Activated B cell treated with CpG ODN at 0.5 μM for 24 hours (primary cell): ENCODE measurements at places on chromosomes 5 and 9.

DNA sequence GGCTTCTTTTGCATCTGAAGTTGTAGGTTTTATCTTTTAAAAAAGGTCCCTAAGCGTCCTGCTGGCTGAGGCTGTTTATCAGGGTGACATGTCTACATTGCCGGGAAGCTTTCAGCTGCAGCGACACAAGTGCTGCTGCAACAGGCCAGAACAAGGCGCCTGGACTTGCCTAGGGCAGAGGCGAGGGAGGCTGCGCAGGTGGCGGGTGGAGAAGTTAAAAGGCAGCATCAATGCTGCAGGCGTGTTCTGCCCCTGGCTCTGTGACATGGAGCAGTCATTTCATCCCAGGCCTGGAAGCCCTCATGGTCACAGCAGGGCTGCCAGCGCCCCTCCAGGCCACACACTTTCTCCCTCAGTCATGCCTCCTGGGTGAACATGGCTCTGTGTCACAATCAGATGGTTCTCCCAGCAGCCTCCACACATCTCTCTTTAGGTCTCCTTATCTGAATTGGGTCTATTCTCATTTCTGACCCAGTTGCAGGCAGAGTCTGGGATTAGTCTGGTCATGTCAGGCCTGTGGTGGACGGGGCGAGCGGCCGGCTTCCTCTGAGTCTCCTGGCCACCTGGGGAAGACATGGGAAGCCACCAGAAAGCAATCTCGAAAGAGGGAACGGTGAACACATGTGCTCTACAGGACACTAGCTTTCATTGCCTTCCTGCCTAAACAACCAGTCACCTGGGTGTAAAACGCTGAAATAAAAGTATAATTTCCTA, 41.3 kb downstream of the IRX2 start:
- no peaks in the 10 kb centered on the region for H3K27me3 ChIP-seq
- H3K27ac ChIP-seq: no peak overlapping the region
- H3K4me3 ChIP-seq: no peak overlapping the region
- H3K4me1 ChIP-seq: no peaks in the 10 kb centered on the region

DNA sequence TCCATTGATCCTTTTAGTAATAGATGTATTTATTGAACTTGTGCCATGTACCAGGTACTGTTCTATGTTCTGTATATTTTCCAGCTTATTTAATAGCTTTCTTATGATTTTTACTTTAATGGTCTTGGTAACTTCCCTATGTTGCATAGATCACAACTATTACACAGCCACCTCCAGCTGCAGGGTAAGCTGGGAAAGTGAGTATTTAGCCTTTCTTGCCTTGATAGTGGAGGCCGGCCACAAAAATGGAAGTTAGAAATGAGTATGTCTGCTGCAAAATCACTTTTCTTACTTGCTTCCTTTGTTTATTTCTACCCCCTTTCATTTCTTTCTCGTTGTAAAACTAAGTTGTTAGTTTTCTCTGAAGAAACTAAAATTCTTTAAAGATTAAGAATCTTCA, 43.1 kb upstream of the ANKDD1B start:
- no peak for DNase-seq
- no peak overlapping the region for H3K4me3 ChIP-seq
- peaks cover 38% of the 10 kb centered on the region for H3K36me3 ChIP-seq
- H3K27me3 ChIP-seq: no peaks in the 10 kb centered on the region
- peak overlapping the region; percentile 88 for H3K27ac ChIP-seq

GRCh38 chr9:118692613-118693012, 676.6 kb downstream of the BRINP1 start:
- no peaks in the 10 kb centered on the region for H3K4me1 ChIP-seq
- H3K27me3 ChIP-seq: no peaks in the 10 kb centered on the region
- H3K27ac ChIP-seq: no peak overlapping the region
- H3K4me3 ChIP-seq: no peak overlapping the region
- H3K36me3 ChIP-seq: no peaks in the 10 kb centered on the region
- DNase-seq: no peak

- no peaks in the 10 kb centered on the region for H3K4me1 ChIP-seq
- H3K27ac ChIP-seq: no peak overlapping the region
- H3K27me3 ChIP-seq: peaks cover 8% of the 10 kb centered on the region
- H3K36me3 ChIP-seq: no peaks in the 10 kb centered on the region
These were observed 284.4 kb upstream of the RFX3 start for GRCh38 chr9:3810231-3810630.

DNA sequence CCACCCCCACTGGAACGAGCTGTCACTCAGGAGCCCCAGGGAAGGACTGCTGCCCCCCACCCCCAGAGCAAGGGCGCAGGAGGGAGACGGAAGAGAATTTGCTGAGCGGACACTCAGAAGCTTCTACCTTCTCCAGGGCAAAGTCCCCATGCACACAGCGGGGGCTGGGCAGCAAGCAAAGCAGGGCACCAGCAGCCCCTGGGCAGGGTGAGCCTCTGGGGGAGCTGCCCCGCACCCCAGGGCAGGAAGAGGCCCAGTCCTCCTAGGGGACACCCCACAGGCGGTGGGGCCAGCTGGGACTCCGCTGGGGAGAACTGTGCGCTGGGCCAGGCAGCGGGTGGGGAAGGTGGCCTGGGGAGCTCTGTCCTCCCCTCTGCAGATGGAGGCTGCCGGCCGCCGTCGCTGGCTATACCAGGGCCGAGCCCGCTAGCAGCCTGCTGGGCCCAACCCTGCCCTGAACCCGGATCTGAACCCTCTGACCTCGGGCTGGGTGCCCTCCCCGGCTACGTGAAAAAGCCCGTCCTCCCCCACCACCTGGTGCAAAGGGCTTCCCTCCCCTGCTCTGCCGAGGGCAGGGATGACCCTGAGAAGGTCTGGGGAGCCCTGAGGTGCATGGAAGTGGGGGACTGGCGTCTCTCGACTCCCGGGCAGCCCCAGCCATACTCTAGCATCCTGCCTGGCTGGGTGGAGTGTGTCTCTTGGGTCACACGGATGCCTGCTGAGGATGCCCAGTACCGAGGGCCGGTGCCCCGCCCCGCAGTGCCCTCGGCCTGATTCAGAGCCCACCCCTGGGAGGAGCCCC, 597 bp upstream of the SLC34A3 start:
- H3K36me3 ChIP-seq: no peaks in the 10 kb centered on the region
- peaks cover 18% of the 10 kb centered on the region for H3K4me1 ChIP-seq
- H3K27ac ChIP-seq: no peak overlapping the region
- no peak overlapping the region for H3K4me3 ChIP-seq

DNA sequence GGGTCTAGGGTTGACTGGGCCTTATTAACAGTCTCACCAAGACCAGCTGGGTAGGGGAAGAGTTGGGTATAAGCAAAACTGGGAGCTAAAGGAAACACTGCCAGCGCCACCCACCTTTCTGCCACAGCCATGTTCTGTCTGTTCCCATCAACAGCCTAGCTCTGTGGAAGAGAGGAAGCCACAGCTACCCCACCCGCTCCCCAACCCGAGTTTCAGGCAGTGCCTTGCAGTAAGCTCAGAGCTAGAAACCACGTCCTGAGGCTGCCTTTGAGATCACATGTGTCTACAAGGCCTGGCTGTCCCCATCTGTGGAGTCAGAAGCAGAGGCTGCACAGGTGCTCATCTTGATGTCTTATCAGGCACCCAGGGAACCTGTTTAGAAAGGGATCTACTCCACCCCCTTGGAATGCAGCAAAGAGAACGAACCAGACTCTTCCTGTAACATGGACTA, 15.3 kb downstream of the HNRNPH1 start:
- no peaks in the 10 kb centered on the region for H3K4me1 ChIP-seq
- H3K27ac ChIP-seq: no peak overlapping the region
- H3K27me3 ChIP-seq: no peaks in the 10 kb centered on the region
- DNase-seq: no peak
- no peak overlapping the region for H3K4me3 ChIP-seq

GRCh38 chr5:158679221-158679641, 420.5 kb downstream of the EBF1 start:
- DNase-seq: no peak
- peaks cover 28% of the 10 kb centered on the region for H3K4me1 ChIP-seq
- no peak overlapping the region for H3K27ac ChIP-seq

GRCh38 chr5:93681432-93681831, 60.0 kb downstream of the POU5F2 start:
- no peak overlapping the region for H3K27ac ChIP-seq
- H3K36me3 ChIP-seq: peaks cover 13% of the 10 kb centered on the region
- peaks cover 7% of the 10 kb centered on the region for H3K4me1 ChIP-seq
- H3K4me3 ChIP-seq: no peak overlapping the region
- no peaks in the 10 kb centered on the region for H3K27me3 ChIP-seq
- DNase-seq: no peak

- H3K27ac ChIP-seq: no peak overlapping the region
- no peak overlapping the region for H3K4me3 ChIP-seq
- no peak for DNase-seq
These were observed 157.3 kb upstream of the S1PR3 start for GRCh38 chr9:88833946-88834345.

GRCh38 chr9:7246917-7247522, 489.2 kb downstream of the KDM4C start:
- H3K36me3 ChIP-seq: no peaks in the 10 kb centered on the region
- no peak overlapping the region for H3K27ac ChIP-seq
- H3K27me3 ChIP-seq: no peaks in the 10 kb centered on the region
- H3K4me1 ChIP-seq: no peaks in the 10 kb centered on the region
- DNase-seq: no peak

- peaks cover 26% of the 10 kb centered on the region for H3K4me1 ChIP-seq
- no peaks in the 10 kb centered on the region for H3K36me3 ChIP-seq
- DNase-seq: no peak
- no peak overlapping the region for H3K4me3 ChIP-seq
These were observed 160.6 kb downstream of the GADD45G start for GRCh38 chr9:89765211-89765946.

DNA sequence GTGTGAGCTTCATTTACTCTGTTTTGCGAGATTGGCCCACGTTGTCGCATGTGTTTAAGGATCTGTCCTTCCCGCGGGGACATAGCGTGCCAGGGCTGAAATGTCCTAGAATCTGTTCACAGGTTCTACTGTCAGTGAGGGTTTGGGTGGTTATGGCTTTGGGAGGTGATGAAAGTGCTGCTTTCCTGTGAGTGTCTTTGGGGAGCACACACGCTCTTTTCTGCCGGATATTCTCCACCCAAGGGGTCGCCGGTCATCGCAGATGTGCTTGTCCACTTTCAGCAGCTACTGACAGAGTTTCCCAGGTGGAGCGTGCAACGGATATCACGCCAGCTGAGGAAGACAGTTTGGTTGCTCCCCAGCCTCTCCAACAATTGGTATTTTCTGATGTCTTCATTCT, 32.1 kb downstream of the PROP1 start:
- no peaks in the 10 kb centered on the region for H3K4me1 ChIP-seq
- H3K36me3 ChIP-seq: no peaks in the 10 kb centered on the region
- no peak overlapping the region for H3K27ac ChIP-seq
- DNase-seq: no peak
- no peak overlapping the region for H3K4me3 ChIP-seq

DNA sequence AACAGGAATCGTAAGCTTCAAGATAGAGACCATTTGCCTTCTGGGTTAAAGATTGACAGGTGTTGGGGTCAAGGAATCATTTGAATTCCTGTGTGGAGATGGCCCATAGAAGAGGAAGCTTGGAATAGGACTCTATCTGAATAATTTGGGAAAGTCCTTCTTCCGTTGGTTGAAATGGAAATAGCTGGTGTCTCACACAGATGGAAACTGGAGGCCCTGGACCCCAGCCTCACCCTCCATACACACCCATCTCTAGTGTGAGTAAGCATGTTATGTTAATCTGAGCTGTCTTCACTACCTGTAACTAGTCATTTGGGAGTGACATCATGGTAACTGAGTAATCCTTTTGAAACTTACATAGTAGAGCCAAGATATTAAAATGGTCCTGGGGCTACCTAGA, 184.4 kb downstream of the CD180 start:
- H3K27me3 ChIP-seq: peaks cover 3% of the 10 kb centered on the region
- H3K36me3 ChIP-seq: no peaks in the 10 kb centered on the region
- peaks cover 2% of the 10 kb centered on the region for H3K4me1 ChIP-seq

DNA sequence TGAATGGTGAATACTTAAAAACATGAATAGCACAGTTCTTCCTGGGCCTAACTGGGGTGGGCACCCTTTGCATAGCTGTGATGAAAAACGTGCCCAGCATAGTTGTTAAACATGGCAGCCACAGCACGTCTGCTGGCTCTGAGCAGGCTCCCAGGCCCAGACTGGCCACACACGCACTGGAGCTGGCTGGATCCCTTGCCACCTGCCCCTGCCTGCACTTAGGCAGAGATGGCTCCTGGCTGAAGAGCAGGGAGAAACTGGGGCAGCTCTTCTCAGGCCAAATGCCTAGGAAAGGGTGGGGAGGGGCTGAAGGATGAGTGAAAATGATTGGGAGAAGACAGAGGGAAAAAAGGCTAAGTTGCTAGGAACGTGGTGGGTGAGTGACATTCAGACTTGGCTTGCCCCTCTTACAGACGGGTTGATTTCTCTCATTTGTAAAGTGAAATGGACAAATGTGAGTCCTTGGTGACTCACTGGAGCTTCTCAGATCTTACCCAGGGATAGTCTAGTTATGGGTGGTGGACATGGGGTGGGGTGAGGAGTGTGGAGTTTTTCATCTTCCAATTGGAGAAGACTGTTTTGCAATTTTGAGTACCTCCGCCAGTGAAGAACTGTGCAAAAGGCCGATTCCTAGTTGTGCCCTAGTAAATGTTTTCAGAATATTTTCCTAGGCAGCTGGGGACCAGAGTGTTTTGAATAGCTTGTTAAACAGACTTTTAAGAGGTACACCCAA, 42.4 kb downstream of the TRIO start:
- H3K4me1 ChIP-seq: peaks cover 92% of the 10 kb centered on the region
- no peaks in the 10 kb centered on the region for H3K27me3 ChIP-seq
- peak overlapping the region; percentile 5 for H3K4me3 ChIP-seq
- no peak for DNase-seq
- no peaks in the 10 kb centered on the region for H3K36me3 ChIP-seq

GRCh38 chr5:82106756-82107155, 134.9 kb downstream of the ATG10 start:
- DNase-seq: no peak
- peaks cover 2% of the 10 kb centered on the region for H3K4me1 ChIP-seq
- no peak overlapping the region for H3K27ac ChIP-seq
- H3K4me3 ChIP-seq: no peak overlapping the region
- H3K36me3 ChIP-seq: no peaks in the 10 kb centered on the region

DNA sequence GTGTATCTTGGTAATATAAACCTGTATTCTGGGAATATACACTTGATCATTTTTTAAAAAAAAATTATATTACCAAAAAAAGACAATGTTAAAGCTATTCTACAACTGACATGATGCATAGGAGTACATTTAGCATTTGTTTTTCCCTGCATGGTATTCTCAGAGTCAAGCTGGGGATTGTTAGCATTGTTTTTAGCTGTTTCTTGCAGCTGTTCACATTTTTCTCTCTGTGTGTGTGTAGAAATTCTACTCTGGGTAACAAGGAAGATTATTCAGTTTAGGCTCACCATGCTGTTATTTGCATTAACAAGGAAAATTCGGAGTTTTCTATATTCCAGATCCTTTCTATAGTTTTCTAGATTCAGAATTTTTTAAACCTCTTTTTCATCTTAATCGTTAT, 62.2 kb downstream of the ADAMTS16 start:
- DNase-seq: no peak
- H3K36me3 ChIP-seq: no peaks in the 10 kb centered on the region
- peaks cover 3% of the 10 kb centered on the region for H3K27me3 ChIP-seq

DNA sequence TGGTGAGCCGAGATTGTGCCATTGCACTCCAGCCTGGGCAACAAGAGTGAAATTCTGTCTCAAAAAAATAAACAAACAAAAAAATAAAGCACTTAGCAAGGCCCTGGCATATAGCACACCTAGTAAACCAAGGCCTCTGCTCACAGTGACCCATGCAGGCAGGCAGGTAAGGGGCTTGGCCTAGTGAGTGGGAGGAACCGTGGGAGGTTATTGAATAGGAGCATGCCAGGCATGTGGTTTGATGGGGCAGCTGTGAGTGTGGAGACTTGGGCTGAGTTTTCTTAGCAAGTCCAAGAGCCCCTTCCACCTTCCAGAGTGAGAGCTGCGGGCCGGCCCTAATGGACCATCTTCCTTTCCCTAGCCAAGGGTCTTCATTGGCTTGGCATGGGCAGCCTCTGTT, 4.5 kb upstream of the NDST1 start:
- DNase-seq: no peak
- no peaks in the 10 kb centered on the region for H3K36me3 ChIP-seq
- H3K27me3 ChIP-seq: no peaks in the 10 kb centered on the region
- H3K27ac ChIP-seq: no peak overlapping the region
- peaks cover 16% of the 10 kb centered on the region for H3K4me1 ChIP-seq
- H3K4me3 ChIP-seq: no peak overlapping the region
